Colonic mucosa (tissue), 4 donors: ENCODE measurements at places on chromosomes 12 and 14. TPM values are rescaled to one million over a fixed set of nuclear protein-coding genes. Genes with fewer than 3 reads are reported as not detected.

SLC6A12 gene
- 2.5 TPM for total RNA-seq

PRR4 gene
- 1.0 TPM for total RNA-seq

GRCh38 chr14:59997966-59998365 lies 78.0 kb downstream of the LRRC9 start:
- H3K27ac ChIP-seq = no peak overlapping the region
- no peaks in the 10 kb centered on the region for H3K36me3 ChIP-seq
- no peaks in the 10 kb centered on the region for H3K4me1 ChIP-seq
- no peak overlapping the region for H3K4me3 ChIP-seq
- no peak for DNase-seq

DNA sequence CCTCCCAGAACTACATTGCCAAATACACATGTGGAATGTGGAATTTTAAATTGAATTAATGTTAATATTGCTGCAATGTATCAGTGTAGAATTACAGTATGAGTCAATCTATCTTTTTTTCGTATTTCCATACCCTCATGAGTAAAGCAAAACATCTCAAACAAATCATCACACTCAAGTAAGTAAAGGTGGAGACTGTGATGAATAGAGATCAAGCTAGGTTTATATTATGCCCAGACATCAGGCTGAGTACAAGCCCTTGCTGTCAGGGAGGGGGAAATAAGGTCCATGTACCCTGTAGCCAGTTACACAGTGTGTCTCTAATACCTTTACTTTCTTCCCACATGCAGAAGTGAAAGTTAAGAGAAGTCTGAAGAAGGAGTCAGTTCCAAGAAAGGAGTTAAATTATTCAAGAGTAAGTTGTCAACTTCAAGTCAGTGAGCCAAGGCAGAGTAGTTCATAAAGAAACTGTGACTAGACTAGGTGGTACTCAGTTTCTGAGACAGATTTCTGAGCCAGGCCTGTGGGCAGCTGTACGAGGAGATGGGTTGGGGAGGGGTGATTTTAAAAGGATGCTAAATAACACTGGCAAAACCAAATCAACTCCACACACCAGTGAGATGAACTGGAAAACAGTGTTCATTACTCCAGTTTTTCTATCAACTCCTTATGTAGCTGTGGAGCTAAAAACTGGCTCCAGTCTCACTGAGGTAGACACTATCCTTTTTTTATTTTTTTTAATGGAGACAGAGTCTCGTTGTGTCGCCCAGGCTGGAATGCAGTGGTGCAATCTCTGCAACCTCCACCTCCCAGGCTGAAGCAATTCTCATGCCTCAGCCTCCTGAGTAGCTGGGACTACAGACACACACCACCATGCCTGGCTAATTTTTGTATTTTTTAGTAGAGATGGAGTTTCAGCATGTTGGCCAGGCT lies 23.8 kb upstream of the STK38L start:
- H3K27ac ChIP-seq = no peak overlapping the region
- H3K4me1 ChIP-seq = no peaks in the 10 kb centered on the region
- no peaks in the 10 kb centered on the region for H3K27me3 ChIP-seq
- H3K36me3 ChIP-seq = no peaks in the 10 kb centered on the region

- no peaks in the 10 kb centered on the region for H3K36me3 ChIP-seq
- H3K27ac ChIP-seq = no peak overlapping the region
- DNase-seq = no peak
- H3K4me1 ChIP-seq = no peaks in the 10 kb centered on the region
- no peak overlapping the region for H3K4me3 ChIP-seq
- H3K27me3 ChIP-seq = no peaks in the 10 kb centered on the region
Measured at GRCh38 chr12:111197376-111197944, 171.4 kb downstream of the PHETA1 start.

DNA sequence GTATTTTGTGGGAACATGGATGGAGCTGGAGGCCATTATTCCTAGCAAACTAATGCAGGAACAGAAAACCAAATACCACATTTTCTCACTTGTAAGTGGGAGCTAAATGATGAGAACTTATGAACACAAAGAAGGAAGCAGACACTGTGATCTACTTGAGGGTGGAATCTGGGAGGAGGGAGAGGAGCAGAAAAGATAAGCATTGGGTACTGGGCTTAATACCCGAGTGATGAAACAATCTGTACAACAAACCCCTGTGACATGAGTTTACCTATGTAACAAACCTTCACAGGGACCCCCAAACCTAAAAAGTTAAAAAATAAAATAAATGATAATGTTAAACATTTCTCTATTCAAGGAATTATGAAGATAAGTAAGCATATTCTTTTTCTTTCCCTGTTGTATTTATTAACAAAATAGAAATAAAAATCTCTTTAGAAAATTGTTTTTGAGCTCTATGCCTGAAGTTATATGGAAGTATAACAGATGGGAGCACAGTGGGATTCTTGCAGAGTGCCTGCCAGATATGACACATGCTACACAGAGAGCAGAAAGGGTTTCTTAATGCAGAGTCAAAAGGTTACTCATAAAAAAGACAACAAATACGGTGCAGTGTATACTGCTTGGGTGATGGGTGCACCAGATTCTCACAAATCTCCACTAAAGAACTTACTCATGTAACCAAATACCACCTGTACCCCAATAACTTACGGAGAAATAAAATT lies 52.0 kb upstream of the SYNE2 start:
- no peaks in the 10 kb centered on the region for H3K4me1 ChIP-seq
- no peak overlapping the region for H3K4me3 ChIP-seq
- no peaks in the 10 kb centered on the region for H3K36me3 ChIP-seq

TMEM119 gene
- total RNA-seq = 8.8 TPM

- no peak overlapping the region for H3K27ac ChIP-seq
- H3K4me3 ChIP-seq = no peak overlapping the region
- H3K4me1 ChIP-seq = peaks cover 12% of the 10 kb centered on the region
- no peak for DNase-seq
- no peaks in the 10 kb centered on the region for H3K36me3 ChIP-seq
- H3K27me3 ChIP-seq = no peaks in the 10 kb centered on the region
Measured at GRCh38 chr14:95480109-95480886, 36.2 kb downstream of the SYNE3 start.

GRCh38 chr12:13594731-13595514 lies 386.5 kb downstream of the GRIN2B start:
- H3K36me3 ChIP-seq = no peaks in the 10 kb centered on the region
- H3K4me3 ChIP-seq = no peak overlapping the region
- H3K27ac ChIP-seq = no peak overlapping the region
- H3K4me1 ChIP-seq = no peaks in the 10 kb centered on the region

DNA sequence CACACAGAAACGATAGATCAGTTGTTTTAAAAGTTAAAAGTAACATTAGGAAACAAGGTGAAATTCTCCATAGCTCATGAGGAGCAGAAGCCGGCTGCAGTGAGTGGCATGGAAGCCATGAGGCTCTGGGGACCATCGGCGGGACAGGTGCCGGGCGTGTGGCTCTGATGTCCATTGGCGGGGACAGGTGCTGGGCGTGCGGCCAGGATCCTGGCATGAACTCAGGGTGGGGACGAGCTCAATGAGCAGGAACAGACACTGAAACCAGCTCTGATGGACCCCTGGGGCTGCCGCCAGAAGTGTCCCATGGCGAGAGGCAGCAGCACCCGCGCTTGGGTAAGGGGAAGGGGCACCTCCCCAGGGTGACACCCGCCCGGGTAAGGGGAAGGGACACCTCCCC lies 75.1 kb downstream of the NOC4L start:
- no peak overlapping the region for H3K27ac ChIP-seq
- H3K4me3 ChIP-seq = no peak overlapping the region
- no peaks in the 10 kb centered on the region for H3K4me1 ChIP-seq
- H3K27me3 ChIP-seq = no peaks in the 10 kb centered on the region
- H3K36me3 ChIP-seq = no peaks in the 10 kb centered on the region
- DNase-seq = no peak

ENDOU gene
- total RNA-seq = not detected

DNA sequence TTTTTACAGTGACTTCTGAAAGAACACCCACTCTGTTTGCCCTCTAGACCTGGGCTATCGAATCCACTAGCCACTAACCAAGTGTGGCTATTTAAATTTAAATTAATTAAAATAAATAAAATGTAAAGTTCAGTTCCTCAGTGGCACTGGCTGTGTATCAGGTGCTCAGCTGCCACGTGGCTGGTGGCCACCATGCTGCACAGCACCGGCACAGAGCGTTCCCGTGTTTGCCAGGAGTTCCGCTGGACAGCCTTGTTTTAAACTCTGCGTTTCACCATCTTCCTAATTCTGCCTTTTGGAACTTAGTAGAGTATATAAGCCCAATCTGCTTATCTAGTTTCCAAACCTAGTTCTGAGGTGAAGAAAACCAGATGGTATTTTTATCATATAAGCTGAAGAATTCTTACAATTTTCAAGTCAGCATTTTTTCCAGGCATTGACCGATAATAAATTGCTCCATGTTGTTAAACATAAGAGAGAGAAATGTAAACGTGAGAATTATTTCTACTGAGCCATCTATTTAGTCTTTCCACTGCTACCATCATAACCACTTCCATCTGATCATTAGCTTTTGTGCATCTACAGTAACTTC lies 339.0 kb downstream of the CACNA1C start:
- H3K4me1 ChIP-seq = no peaks in the 10 kb centered on the region
- H3K27me3 ChIP-seq = no peaks in the 10 kb centered on the region
- H3K4me3 ChIP-seq = no peak overlapping the region
- no peaks in the 10 kb centered on the region for H3K36me3 ChIP-seq
- no peak for DNase-seq
- no peak overlapping the region for H3K27ac ChIP-seq

DNA sequence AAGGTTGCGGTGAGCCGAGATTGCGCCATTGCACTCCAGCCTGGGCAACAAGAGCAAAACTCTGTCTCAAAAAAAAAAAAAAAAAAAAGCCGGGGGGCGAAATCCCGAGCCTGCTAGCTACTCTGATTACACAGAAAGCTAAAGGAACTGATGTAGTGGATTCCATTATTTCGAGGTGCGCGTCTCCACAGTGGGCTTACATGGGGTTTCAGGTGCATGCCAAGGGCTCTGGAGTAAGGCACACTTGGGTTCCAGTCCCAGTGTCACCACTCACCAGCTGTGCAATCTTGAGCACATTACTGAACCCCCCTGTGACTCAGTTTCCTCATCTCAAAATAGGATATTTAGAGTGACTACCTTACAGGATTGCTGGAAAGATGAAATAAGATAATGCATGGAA lies 1.7 kb upstream of the RAB15 start:
- H3K4me1 ChIP-seq = no peaks in the 10 kb centered on the region
- no peaks in the 10 kb centered on the region for H3K27me3 ChIP-seq
- DNase-seq = no peak
- H3K4me3 ChIP-seq = no peak overlapping the region
- no peak overlapping the region for H3K27ac ChIP-seq
- no peaks in the 10 kb centered on the region for H3K36me3 ChIP-seq

- H3K4me1 ChIP-seq = no peaks in the 10 kb centered on the region
- no peak for DNase-seq
- H3K4me3 ChIP-seq = no peak overlapping the region
- H3K27me3 ChIP-seq = no peaks in the 10 kb centered on the region
Measured at GRCh38 chr12:21618566-21618965, 13.9 kb upstream of the GYS2 start.

DNA sequence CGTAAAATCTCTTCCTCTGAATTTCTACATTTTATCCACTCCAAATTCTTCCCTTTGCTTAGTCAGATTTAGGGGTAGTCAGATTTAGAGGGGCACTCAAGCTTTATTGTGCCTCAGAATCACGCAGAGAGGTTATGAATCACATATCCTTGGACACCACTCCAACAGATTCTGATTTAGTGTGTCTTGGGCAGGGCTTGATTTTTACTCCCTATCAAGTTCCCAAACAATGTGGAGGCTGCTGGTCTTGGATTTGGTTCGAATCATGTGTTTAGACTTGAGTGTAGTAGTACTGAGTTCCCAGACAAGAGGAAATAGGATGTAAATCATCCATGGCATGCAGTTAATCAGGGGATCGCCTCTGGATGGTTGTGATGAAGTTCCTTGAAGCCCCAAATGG lies 298.1 kb upstream of the CLEC14A start:
- no peak for DNase-seq
- no peaks in the 10 kb centered on the region for H3K27me3 ChIP-seq
- H3K4me1 ChIP-seq = no peaks in the 10 kb centered on the region
- H3K36me3 ChIP-seq = no peaks in the 10 kb centered on the region
- no peak overlapping the region for H3K27ac ChIP-seq

DNA sequence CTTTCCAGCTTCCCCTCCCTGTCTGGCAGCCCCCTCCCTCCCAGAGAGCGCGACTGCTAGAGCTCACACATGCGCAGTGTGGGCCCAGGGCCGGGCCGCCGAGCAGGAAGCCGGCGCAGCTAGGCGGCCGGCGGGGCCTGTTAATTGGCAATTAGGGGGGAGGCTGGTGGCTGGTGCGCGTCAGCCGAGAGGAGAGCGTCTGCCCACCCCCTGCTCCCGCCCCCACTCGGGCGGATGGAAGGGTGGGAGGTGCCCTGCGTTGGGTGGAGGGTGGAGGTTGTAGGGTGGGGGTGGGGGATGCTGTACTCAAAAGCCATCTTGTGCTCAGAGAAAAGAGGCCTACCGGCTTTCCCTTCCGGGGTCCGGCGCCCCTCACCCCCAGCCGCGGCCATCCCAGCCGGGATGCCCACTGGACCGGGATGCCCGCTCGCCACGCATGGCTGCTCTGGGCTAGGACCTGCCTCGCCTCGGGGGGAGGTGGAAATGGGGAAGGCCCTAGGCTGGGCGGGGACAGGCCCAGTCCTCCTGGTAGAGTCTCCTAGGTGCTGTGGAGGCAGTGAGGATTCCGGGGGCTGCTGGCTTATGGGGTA lies 9.2 kb downstream of the HOXC8 start:
- no peak overlapping the region for H3K27ac ChIP-seq
- peak; percentile 36 for DNase-seq
- peaks cover 6% of the 10 kb centered on the region for H3K4me1 ChIP-seq
- peak overlapping the region; percentile 21 for H3K4me3 ChIP-seq

ZNF385A gene
- 3.8 TPM for total RNA-seq

DNA sequence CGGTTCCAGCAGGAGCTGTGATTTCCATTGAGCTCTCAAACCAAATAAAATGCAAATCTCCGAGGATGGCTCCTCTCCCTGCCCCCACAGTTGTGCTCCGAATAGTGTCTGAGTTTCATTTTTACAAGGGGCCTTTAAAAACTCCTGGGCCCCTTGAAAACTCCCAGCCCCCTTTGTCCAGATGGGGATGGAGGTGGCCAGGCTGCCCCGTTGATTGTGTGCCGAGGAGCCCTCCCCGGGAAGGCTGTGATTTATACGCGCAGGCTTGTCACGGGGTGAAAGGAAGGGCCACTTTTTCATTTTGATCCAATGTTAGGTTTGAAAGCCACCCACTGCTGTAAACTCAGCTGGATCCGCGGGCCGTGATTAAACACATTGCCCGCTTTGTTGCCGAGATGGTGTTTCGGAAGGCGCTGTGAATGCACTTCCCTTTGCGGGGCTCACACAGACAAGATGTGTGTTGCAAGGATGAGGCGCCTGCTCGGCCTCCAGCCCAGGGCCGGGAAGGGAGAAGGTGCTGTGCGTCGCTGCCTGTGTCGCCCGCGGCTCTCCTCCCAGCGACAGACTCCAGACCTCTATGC lies 98.8 kb downstream of the TMEM132C start:
- DNase-seq = no peak
- H3K4me3 ChIP-seq = no peak overlapping the region
- H3K4me1 ChIP-seq = no peaks in the 10 kb centered on the region
- H3K27me3 ChIP-seq = no peaks in the 10 kb centered on the region
- H3K27ac ChIP-seq = no peak overlapping the region
